Stimulated activated CD8-positive, alpha-beta memory T cell treated with anti-CD3 and anti-CD28 coated beads, Interleukin-12 subunit alpha, Interleukin-12 subunit beta, amount 100 ng/mL, for 4 hours (primary cell): ENCODE measurements at places on chromosomes 6 and 20.

DNA sequence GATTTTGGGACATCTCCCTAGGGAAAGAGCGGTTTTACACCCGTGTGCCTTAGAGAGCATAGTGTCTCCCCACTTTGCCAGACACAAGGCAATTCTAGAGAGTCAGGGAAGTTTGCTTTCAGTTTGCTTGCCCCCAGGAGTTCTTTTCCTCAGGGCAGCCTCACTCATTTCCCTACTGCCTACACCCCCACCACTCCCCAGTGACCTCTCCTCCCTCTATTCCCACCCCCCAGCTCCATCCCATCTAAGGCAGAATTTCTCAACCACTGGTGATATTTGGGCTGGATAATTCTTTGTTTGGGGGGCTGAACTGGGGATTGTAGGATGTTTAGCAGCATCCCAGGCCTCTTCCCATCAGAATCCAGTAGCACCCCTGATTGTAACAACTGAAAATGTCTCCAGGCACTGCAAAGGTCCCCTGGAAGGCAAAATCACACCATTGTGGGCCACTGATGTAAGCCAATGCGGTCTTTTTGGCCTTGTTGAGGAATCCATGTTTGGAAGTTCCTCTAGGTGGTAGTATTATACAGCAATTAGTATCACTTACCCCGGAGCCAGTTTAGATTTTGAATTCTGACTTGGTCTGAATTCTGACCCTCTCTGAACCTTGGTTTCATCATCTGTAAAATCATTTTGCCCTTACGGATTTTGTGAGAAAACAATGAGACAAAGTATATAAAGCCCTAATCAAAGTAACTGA lies 1.3 kb downstream of the EPPIN start:
- no peak for DNase-seq

DNA sequence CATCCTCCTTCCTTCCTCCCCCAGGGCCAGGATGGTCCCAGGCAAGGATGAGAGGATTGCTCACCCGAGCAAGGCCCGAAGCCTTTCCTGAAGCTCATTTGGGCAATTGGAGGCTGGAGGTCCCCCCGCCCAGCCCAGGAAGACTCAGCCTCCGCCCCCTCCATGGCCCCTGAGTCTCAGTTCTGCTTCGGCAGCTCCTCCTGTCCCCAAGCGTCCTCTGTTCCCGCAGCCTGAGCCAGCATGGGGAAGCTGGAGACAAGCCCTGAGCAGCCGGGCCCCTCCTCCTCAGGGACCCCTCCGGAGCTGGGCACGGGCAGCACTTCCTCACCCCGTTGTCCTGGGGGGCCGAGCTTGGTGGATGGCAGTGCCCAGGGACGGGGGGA lies 26.0 kb downstream of the SLC17A9 start:
- no peak for DNase-seq

GRCh38 chr6:96716221-96716620 lies 121.1 kb downstream of the GPR63 start:
- no peak for DNase-seq

- DNase-seq: no peak
These were observed 25.0 kb upstream of the SCGN start for GRCh38 chr6:25627001-25627400.

GRCh38 chr20:51563486-51564332 lies 21.2 kb upstream of the NFATC2 start:
- DNase-seq: no peak
